Activated CD8-positive, alpha-beta memory T cell treated with anti-CD3 and anti-CD28 coated beads for 4 hours (primary cell): ENCODE measurements at places on chromosomes 11 and 22.

DNA sequence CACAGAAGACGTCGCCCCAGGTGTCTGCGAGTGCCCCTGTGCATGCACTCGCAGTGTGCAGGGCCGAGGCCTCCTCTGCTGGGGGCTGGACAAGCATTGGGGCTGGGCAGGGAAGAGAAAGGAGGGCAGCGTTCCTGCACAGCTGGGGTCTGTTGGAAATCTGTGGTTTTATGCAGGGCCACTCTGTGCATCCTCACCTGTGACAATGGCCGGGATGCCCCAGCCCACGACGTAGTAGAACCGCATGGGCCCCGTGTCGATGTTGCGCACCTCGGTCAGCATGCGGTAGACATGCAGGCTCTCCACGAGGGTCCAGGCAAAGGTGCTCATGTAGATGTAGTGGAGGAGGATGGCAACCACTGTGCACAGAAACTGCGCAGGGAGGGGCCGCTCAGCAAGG is 37.2 kb downstream of the TRMU start:
- DNase-seq: no peak

- no peak for DNase-seq
Measured at GRCh38 chr22:32880505-32880892, 79.0 kb downstream of the TIMP3 start.

DNA sequence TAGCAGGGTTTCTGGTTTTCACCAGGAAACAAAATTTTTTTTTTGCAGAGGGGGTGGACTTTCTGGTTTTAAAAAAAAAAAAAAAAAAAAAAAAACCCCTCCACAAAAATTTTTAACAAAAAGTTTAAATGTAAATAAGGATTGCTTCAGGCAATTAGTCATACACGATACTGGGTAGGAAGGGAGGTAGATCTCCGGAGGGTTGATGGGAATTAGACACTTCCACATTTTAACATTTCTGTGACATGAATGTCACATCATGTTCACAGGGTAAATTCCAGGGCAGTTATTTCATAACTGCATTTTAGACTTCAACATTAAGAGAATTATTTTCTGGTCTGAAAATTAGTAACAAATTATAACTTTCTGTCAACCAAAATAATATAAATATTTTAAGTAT is 15.9 kb downstream of the NUP98 start:
- no peak for DNase-seq

- DNase-seq: no peak
Measured at GRCh38 chr22:37777122-37777687, 30.5 kb upstream of the GCAT start.

- no peak for DNase-seq
Measured at GRCh38 chr11:24965748-24966147, 468.9 kb downstream of the LUZP2 start.

DNA sequence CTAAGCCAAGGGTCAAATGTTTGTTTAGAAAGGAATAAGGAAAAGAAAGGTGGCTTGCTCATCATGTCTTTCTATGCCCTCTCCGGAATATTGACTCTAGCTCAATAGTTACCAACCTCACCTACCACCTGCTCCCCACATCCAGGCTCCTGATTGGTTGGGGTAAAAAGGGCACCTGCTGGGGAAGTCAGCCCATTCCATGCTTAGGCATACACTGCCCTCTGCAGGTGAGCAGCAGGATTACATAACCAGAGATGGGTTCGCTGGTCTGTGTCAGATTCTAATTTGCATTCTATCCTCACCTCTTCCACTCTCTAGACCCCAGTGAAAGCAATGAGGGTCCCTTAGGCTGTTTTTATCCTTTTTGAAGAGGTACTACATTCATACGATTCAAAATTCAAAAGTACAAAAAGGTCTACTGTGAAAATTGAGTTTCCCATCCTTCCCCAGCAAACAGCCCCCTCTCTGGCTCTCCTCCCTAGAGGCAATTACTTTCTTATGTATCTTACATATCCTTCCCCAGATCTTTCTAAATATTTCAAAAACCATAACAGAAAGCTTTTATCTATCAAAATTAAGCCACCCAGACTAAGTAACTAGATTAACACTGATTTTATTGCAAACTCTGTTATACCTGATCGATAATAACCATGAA is 98.0 kb upstream of the ASPHD2 start:
- peak; percentile 23 for DNase-seq

DNA sequence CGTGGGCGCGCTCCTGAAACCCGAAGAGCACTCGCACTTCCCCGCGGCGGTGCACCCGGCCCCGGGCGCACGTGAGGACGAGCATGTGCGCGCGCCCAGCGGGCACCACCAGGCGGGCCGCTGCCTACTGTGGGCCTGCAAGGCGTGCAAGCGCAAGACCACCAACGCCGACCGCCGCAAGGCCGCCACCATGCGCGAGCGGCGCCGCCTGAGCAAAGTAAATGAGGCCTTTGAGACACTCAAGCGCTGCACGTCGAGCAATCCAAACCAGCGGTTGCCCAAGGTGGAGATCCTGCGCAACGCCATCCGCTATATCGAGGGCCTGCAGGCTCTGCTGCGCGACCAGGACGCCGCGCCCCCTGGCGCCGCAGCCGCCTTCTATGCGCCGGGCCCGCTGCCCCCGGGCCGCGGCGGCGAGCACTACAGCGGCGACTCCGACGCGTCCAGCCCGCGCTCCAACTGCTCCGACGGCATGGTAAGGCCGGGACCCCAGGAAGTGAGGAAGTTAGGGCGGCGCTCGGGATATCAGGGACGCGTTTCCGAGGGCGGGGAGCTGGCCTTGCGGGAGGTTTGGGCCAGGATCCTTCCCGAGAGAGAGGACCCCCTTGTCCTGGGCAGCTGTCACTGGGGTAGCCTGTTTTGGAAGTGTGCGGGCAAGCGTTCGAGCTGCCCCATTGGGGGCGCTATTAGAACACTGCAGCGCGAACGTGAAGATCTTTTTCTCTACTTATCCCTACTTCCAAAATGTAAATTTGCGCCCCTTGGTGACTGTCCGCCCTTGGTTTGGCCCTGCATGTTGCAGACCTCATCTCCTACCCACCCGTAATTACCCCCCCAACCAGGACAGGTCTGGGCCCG is 796 bp downstream of the MYOD1 start:
- no peak for DNase-seq

DNA sequence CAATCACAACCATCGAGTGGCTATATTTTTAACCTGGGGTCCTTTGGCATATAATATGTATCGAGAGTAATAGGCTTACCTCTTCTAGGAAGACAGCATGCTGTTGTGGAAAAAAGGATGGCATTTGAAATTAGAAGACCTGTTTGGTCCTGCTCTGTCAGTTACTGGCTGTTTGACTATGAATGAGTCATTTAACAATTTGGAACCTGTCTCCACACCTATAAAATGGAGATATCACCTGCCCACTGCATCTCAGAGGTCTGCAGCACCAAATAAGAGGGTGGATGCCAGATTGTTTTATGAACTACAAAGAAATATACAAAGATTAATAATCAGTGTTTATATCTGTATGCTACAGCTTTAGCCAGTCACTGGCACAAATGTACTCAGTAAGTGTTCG is 60.8 kb downstream of the SLC25A17 start:
- no peak for DNase-seq

DNA sequence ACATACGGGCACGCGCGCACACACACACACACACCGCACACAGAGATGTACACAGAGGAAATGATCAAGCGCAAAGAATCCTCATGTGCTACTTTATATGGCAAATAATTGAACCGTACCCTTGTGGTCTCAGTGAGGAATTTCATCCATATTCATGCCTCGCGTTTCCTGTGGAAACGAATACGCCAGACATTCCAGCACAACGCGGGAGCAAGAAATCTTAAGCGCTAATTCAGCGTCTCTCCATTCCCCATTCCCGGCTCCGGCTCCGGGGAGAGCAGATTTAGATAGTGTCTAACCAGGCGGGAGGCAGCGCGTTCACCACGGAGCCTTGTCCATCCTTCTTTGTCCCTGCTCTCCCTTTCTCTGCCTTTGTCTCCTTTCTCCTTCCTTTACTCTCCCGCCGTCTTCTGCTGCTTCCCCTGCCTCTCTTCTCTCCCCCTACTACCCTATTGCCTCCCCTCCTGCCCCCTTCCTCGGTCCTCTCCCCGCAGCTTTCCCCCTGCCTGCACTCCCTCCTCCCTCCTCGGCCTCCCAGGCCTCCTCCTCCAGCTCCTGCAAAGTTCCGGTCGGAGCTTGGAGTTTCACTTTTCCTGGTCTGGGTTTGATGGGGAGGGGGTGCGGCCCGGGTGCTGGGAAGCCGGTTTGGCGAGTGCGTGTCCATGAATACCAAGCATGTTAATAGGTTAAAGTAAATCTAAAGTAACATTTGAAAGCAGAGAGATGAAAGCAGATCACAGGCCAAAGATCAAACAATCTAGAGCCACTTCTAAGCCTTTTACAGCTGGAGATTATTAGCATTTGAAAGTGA is 579.3 kb downstream of the BUD13 start:
- DNase-seq: no peak

GRCh38 chr11:31487848-31488247 is 21.6 kb downstream of the IMMP1L start:
- no peak for DNase-seq

- no peak for DNase-seq
Measured at GRCh38 chr22:24942301-24942700, 4.2 kb downstream of the LHFPL7 start.

GRCh38 chr11:109788948-109789490 is 304.2 kb upstream of the ZC3H12C start:
- DNase-seq: no peak

DNA sequence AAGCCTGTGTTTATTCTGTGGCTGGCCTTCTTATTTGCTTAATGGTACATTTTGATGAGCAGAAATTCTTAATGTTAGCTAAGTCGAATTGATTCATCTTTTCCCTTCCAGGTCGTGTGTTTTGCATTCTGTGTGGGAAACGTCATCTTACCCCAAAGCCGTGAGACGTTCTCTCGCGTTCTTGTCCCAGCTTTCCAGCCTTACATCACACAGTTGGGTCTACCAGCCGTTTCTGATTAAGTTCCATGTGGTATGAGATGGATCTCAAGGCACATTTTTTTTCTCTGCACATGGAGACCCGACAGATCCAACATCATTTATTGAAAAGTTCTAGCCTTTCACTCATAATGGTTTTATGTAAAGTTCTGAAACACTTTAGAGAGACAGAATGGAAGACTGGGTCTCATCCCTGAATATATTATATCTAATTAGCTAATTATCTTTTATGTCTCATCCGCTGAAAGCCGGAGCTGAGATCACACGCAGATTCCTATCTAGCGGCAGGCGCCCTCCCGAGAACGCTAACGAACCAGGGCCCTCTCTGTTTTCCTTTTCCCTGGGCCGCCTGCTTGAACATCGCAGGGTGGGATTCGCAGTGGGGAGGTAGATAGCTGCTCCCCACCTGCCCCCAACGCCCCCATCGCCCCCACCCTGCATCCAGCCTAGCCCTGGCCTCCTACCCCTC is 1162.2 kb downstream of the BRD1 start:
- DNase-seq: no peak

- DNase-seq: peak; percentile 69
Measured at GRCh38 chr22:26642465-26643417, 14.6 kb upstream of the MIAT start.

GRCh38 chr11:86596861-86597586 is 75.4 kb downstream of the ME3 start:
- no peak for DNase-seq

GRCh38 chr22:37242395-37242918 is 1.6 kb downstream of the RAC2 start:
- DNase-seq: peak; percentile 81
